NB4 (cell line): ENCODE measurements at places on chromosomes 12 and 14.

GRCh38 chr12:71746974-71747611, 7.6 kb upstream of the RAB21 start:
- peak; percentile 74 for DNase-seq

DNA sequence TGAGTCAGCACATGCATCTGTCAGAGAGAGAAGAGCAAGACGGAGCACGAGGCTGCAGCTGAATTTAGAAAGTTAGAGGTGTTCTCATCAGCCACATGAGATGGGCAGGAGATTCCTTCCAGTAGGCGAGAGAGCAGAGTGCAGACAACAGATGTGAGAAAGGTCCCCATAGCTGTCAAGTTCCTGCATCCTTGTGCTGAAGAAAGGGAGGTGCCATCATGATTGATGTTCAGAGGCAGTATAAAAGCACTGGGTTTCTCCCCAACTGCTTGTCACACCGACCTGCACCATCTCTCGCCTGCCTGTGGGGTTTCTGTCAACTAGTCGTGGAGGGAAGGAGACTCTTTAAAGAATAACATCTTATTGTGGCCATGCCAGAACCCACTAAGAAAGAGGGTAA, at the start of gene MYBPC1:
MYBPC1 (plus strand) TSS at position 272 of the 400 bp plus-strand sequence; CDS start at position 372, 100 bp downstream.
- no peak for DNase-seq

DNA sequence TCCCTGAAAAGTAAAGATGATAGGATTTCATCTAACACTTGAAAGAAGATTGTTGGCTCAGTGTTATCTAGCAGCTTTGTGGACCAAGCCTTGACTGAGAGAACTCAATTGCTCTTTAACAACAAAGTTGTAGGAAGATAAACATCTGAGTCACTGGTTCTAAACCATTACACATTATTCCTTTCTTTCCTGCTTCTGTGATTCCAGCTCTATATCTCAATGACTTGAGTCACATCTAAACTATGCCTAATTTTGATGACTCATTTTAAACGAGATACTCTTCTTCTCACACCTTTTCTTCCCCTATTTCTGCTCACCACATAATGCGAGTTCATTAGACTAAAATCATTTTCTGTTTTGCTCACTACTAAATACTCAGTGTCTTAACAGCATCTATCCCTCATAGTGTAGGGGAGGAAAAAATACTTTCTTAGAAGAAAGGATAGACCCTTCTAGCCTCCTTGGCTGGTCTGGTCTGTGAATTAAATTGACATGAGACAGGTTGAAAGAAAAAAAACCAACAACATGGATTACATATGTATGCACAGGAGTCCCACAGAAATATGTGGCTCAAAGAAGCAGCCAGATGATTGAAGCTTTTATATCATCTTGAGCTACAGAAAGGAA, 201.4 kb downstream of the C12orf50 start:
- DNase-seq = no peak

DNA sequence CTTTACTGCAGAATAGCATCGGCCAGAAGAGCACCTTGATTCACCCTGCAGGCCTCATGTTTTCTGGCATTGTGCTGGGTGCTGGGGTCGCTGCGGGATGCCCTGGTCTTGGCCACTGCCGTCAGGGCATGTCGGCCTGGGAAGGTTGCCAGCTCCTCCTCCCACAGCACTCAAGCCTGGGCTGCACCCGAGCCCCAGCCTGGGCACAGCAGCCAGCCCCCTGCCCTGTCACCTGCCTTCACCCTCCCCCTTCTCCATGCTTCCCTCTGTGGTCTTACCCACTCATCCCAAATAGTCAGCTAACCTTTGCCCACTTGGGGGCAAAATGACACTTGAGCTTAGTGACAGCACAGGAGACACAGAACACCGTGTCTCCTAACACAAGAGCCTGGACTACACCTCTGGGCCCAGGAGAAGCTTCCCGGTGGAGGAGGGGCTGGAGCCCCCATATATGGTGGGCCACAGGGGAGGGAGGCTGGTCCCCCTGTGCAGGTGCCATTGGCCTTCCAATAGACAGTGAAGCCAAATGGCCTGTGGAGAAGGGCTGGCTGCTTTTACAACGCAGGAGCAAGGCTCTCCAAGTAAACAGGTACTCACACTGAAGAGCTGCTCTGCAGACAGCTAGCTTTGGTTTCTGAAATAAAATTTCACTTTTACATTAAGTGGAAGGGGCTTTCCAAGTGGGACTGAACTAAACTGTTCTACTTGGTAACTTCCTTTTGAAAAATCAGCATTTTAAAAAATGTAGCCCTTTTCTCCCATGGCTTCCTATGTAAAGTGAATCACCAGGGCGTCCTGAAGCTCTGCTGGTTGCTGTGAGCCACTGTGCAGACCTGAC, 51.2 kb upstream of the AMN start:
- no peak for DNase-seq

GRCh38 chr12:98373025-98373554, 142.3 kb upstream of the TMPO start:
- peak; percentile 66 for DNase-seq

- DNase-seq = no peak
Observed at GRCh38 chr12:44054281-44054680, 218.4 kb downstream of the TMEM117 start.

DNA sequence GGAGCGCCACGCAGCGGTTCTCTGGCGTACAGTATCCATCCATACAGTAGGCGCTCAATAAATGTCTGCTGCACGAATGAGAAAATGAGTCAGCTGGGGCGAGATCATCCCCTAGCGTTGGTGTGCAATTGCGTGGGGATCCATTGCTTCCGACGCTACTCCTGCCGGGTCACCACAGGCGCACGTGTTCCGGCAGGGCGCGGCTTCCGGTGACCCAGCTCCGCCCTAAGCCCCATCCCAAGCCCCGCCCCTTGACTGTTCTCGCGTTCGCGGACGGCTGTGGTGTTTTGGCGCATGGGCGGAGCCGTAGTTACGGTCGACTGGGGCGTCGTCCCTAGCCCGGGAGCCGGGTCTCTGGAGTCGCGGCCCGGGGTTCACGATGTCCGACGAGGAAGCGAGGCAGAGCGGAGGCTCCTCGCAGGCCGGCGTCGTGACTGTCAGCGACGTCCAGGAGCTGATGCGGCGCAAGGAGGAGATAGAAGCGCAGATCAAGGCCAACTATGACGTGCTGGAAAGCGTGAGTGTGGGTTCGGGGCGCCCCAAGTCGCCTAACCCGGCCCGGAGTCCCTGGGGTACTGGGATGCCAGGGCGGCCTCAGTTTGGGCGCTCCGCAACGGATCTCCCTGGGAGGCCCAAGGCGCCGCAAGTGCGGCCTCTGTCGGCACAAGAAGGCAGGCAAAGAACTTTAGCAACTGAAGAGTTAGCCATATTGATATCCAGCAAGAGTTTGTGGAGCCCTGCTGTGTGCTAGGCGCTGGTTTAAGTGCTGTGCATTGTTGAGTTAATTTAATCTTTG, at the start of gene PSMD9:
PSMD9 (plus strand) TSS at position 313 of the 796 bp plus-strand sequence; CDS start at position 380, 67 bp downstream.
- peak; percentile 100 for DNase-seq

- DNase-seq = peak; percentile 28
Observed at GRCh38 chr12:116087962-116088361, 189.5 kb downstream of the MED13L start.

GRCh38 chr14:67733616-67734015, 31.9 kb downstream of the RDH12 start:
- no peak for DNase-seq

DNA sequence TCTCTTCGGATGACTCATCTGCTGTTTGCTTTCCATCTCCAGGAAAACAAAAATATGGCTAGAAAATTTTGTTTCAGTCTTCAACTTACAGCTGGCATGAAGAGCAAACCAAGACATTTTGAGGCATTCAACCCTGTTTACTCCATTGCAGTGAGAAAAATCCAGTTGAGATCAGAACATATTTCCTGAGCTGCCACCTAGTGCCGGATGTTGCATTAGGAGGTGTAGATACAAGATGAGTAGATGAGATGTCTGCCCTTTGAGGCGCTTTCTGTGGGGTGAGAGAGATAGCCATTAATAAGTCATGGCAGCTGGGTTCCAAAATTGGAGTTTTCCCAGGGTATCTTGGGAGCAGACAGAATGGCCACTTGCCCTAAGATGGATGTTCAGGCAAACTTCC, 171.1 kb downstream of the PRKCH start:
- DNase-seq = no peak

- DNase-seq = no peak
Observed at GRCh38 chr12:32756476-32757066, 874 bp upstream of the YARS2 start.

DNA sequence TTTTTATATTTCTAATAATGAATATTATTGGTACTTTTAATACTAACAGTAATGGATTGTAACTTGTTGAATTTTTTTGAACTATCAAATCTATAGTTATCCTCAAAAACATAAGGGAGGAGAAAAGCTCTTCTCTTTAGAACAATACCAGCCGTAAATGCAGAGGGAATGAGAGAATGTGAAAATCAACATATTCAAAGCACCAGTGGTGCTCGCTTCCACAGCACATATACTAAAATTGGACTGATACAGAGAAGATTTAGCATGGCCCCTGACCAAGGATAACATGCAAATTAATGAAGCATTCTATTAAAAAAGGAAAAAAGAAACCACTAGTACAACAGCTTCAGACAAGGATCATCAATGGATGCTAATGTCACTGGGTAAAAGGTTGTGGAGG, 15.8 kb downstream of the R3HDM2 start:
- DNase-seq = no peak

DNA sequence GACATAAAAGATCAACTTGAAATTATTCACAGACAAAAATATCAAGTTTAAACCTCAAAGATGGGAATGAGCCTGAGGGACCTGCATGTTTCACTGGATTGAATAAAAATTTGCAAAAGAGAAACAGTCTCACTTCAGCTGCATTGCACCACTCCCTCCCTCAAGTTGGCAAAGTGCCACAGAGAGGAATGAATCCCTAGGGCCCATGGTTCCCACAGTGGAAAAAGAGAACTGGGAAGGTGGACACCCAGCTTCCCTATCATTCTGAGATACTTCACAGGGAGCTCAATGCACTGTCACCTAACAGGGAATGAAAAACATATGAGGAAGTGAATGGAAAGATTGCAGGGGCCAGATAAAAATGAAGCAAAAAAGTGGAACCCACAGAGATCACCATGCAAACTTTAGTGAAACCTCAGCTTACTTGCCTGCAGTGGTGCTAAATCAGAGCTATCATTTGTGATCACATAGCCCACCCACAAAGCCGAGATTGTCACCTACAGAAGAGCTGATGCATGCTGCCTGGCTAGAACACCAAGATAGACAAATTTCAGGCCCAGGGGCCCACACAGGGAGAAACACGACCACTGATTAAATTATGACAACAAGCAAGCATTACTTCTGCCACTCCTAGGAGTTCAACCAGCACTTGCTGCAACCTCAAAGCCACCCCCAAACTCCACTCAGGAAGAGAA, 911.3 kb downstream of the LRFN5 start:
- no peak for DNase-seq

- DNase-seq = no peak
Observed at GRCh38 chr12:72511498-72511897, 239.3 kb downstream of the TRHDE start.

DNA sequence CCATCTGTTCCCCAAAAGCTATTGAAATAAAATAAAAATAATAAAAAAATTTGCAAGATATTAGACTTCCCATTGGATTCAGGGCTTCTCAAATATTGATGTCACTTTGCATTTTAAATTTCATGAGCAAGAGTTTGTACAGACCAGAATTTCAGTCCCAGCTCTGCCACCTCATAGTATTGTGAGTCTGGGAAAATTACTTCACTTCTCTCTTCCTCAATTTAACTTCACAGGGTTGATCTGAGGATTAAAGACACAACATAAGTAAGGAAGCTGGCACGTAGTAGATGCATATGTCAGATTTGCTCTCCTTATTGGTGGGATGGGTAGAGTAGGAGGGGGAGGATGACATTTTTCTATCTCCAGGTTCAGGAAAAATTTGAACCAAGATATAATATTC, 32.8 kb downstream of the COX8C start:
- DNase-seq = peak; percentile 9

- peak; percentile 31 for DNase-seq
Observed at GRCh38 chr12:26156201-26156871, 31.5 kb upstream of the BHLHE41 start.

DNA sequence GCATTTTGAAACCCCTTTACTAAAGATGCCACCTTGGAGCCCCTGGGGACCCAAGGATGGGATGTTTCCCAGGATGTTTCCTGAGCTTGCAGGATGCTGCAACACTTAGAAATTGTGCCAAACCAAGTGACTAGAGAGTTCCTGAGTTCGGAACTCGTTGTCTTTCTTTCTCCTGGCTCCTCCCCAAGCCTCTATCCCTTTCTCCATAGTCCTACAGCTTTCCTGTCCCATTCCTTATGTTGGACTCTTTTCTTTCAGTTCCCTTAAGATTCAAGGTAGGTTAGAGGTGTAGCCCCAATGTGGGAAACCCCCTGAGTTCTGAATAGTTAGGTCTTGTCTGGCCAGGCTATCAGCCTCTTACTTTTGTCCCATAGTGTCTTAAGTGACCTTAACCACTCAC, 1.4 kb upstream of the KIF5A start:
- DNase-seq = no peak

GRCh38 chr14:30333934-30334333, 225.0 kb upstream of the G2E3 start:
- no peak for DNase-seq

- DNase-seq = no peak
Observed at GRCh38 chr12:132593521-132593920, 16.9 kb downstream of the LRCOL1 start.

- no peak for DNase-seq
Observed at GRCh38 chr14:69117020-69117767, 35.7 kb downstream of the DCAF5 start.

DNA sequence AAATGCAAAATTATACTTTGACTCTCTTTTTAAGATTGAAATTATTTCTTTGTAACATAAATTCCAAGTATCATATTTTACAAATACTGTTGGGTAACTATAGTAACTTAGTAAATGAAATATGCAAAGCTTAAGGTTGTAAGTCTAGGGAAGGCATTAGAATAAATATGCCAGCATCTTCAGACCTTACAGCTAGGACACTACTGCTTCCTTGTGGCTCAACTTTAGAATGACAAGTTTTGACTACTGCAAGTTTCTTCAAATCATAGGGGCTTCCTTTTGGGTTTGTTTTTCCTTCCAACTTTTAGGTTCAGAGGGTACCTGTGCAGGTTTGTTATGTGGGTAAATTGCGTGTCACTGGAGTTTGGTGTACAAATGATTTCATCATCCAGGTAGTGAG, 17.7 kb upstream of the ANP32D start:
- DNase-seq = peak; percentile 45

- no peak for DNase-seq
Observed at GRCh38 chr12:51403159-51403558, 12.0 kb upstream of the GALNT6 start.

- no peak for DNase-seq
Observed at GRCh38 chr14:59037086-59037485, 151.4 kb upstream of the DAAM1 start.

- DNase-seq = no peak
Observed at GRCh38 chr14:35786856-35787255, 22.2 kb downstream of the RALGAPA1 start.

- no peak for DNase-seq
Observed at GRCh38 chr12:15732341-15733061, 56.7 kb downstream of the EPS8 start.

GRCh38 chr14:67729072-67729885, 27.6 kb downstream of the RDH12 start:
- DNase-seq = no peak

- no peak for DNase-seq
Observed at GRCh38 chr14:91036741-91037469, 23.5 kb downstream of the RPS6KA5 start.
